ENCODE measurements at places on chromosomes 1 and 21.

DNA sequence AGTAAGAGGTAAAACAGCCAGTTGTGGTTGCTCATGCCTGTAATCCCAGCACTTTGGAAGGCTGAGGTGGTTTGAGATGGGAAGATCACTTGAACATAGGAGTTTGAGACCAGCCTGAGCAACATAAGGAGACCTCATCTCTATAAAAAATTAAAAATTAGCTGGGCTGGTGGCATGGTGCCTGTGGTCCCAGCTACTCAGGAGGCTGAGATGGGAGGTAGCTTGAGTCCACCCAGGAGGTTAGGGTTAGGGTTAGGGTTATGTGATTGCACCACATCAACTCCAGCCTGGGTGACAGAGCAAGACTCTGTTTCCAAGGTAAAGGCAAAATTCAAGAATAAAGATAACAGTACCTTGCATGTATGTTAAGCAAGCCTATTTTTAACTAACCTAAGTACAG is 3.5 kb downstream of the SAMSN1 start:
- DNase-seq, result no peak

DNA sequence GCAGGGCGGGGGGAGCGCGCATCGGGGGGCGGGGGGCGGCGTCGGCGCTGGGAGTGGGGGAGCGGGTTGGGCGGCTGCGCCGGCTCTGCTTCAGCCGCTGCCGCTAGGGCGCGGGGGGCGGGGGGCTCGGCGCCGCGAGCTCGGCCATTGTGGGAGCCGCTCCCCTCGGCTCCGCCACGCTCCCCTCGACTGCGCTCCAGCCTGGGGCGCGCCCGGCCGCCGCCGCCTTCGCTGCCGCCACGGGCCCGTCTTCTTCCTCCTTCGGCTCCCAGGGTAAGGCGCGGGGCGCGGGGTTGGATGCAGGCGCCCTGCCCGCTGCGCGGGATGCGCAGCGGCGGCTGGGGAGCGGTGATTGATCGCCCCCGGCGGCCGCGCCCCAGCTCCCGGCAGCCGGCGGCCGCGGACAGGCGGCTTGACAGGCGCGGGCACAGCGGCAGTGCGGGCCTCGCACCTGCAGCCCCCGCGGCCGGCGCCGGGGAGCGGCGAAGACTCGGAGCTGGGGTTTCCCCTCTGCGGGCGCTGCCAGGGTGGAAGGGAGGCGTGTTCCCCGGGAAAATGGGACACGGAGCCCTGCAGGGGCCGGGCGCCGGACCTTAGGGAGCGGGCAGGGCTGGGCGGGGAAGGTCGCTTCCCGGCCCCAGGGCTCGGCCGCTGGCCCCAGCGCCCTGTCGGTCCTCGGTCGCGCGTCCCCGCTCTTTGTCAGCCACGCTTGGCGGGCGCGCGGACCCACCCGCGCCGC is 55.3 kb downstream of the NDUFS5 start:
- DNase-seq, result no peak

- no peak for DNase-seq
These were observed 332.0 kb downstream of the PAPPA2 start for GRCh38 chr1:176794897-176795508.

GRCh38 chr1:211616231-211616964 is 37.4 kb upstream of the SLC30A1 start:
- DNase-seq, result no peak

GRCh38 chr1:7013833-7014639 is 228.8 kb downstream of the CAMTA1 start:
- DNase-seq, result no peak

- DNase-seq, result peak; percentile 34
These were observed 194.0 kb upstream of the VAMP3 start for GRCh38 chr1:7576946-7577657.

GRCh38 chr1:157156058-157156541 is 17.9 kb upstream of the ETV3 start:
- DNase-seq, result peak; percentile 60

DNA sequence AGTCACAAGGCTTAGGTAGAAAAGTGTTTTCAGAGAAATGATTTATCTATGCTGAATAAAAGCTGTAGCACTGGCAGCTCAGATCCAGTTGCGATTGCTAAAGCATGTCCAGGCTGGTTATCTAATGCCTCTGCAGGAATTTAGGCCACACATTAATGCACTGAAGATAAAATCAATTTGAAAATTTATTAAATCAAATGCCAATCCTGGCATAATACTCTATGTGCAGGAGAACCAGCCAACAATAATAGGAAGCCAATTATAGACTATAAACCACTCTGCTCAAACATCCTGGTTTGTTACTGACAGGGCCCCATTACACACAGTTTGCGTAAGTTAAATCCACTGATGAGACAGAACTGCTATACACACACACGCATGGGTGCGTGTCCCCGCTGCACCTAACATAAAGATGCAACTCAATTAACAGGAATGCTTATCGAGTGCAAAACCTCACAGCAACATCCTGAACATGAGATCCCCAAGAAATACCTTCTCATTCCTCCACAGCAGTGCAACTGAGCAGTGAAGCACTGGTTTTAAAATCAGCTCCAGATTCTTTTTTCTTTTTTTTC is 40.6 kb downstream of the PTP4A2 start:
- DNase-seq, result no peak

Measured in fibroblast of skin of right biceps (primary cell).